Neural progenitor cell (in vitro differentiated cells): ENCODE measurements at places on chromosomes 6 and 20.

GRCh38 chr20:39641423-39641822, 679.3 kb downstream of the DHX35 start:
- DNase-seq: no peak

DNA sequence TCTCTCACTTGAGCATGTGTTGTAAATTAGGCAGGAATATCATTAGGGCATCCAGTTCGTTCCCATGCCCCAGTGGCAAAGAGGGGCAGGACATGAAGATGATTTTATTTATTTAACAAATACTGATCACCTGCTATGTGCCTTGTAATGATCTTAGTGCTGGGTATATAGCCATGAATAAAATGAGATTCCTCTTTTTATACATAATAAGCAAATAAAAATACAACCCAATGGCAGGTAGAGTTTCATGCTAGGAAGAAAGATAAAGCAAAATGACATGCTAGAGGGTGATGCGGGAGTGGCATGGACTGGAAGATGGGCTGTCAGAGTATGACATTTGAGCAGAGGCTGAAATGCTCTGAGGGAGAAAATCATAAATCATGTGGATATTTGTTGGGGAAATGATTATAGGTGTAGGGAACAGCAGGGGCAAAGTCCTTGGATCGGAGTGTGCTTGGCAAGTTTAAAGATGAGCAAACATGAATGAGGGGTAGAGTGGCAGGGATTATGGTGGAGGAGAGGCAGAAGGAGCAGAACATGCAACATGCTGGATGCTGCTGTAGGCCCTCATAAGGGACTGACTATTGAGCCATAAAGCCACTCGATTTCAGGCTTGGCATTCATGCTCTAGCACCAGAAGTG, 342.1 kb downstream of the PLCB1 start:
- DNase-seq: no peak

- peak; percentile 17 for DNase-seq
Observed at GRCh38 chr20:44309763-44310663, 989 bp downstream of the FITM2 start.

GRCh38 chr6:15299430-15300131, 53.7 kb downstream of the JARID2 start:
- no peak for DNase-seq

- DNase-seq: no peak
Observed at GRCh38 chr6:163839296-163839695, 424.8 kb downstream of the QKI start.

DNA sequence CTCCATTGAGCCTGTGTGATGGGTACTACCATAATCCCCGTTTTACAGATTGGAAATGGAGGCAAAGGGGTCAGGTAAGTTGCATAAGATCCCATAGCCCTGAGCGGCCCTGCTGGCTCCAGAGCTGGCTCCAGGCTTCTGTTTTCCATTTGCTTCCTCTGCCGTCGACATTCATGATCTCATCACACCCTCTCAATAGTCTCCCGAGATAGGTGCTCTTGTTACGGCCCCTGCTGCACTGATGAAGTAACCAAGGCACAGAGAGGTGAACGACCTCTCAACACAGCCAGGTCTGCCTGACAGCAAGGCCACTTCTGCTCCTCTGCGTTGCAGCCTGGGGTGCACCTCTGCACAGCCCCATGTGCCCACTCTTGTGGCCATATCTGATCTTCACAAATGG, 16.9 kb downstream of the CDH22 start:
- no peak for DNase-seq

GRCh38 chr20:25476106-25477013, 68.9 kb downstream of the GINS1 start:
- DNase-seq: no peak

DNA sequence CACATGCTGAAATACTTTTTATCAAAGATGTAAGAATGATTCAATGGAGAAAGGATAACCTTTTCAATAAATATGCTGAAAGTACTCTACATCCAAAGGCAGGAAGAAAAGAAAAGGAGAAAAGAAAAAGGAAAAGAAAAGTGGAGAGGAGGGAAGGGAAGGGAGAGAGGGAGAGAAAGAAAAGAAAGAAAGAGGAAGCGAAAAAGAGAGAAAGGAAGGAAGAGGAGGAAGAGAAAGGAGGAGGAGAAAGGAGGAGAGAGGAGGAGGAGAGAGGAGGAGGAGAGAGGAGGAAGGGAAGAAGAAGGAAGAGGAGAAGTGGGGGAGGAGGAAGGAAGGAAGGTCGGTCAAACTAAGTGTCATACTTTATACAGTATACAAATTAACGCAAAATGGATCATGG, 297.4 kb upstream of the HSF2 start:
- DNase-seq: no peak

GRCh38 chr6:120553353-120553752, 780.9 kb downstream of the TBC1D32 start:
- no peak for DNase-seq

DNA sequence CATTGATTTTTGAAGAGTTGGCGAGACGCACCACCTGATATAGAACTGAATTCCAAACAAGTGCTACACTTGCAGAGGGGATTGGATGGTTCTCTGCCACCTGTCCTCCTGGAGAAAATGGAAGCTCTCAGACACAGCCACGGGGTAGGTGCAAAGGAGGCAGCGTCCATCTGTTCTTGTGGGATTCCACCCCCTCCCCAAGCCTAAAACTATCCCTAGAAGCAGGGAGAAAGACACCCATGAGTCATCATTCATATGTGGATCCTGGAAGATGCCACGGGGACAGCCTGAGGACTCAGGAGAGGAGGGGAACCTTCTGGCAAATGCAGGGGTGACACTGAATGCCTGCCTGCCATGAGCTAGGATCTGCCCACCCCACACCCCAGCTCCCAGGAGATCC, 171.3 kb upstream of the CST7 start:
- no peak for DNase-seq

DNA sequence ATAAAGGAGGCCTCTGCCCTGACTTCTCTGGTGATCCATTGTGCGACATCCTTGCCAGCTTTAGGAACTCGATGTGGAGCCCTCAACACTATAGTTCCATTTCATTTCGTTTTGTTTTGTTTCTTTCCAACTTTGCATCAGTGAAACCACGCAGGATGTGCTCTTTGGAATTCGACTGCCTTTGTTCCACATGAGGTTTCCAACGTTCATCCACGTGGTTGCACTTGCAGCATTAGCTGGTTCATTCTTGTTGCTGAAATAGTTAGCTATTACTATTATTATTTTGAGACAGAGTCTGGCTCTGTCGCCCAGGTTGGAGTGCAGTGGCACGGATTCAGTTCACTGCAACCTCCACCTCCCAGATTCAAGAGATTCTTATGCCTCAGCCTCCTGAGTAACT, 61.3 kb upstream of the ZNFX1 start:
- no peak for DNase-seq

GRCh38 chr20:61517419-61517818, 265.4 kb downstream of the CDH4 start:
- no peak for DNase-seq

DNA sequence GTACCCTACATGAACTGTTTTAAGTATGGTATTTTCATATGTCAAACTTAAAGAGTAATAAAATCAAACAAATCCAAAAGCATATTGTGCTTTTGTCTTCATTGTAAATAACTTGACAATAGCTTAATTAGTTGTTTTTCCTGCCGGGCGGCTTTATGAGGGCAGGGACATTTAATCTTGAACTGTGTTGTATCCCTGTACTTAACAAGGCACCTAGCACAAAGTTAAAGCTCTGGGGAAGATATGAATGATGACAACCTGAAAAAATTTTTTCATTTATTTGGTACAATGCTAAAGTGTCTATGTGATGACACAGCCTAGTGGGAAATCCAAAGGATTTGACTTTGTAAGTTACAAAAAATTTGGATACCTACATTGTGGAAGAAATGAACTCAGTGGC, 502 bp upstream of the HACE1 start:
- DNase-seq: no peak

GRCh38 chr6:9532621-9533557, 882.0 kb downstream of the TFAP2A start:
- no peak for DNase-seq

DNA sequence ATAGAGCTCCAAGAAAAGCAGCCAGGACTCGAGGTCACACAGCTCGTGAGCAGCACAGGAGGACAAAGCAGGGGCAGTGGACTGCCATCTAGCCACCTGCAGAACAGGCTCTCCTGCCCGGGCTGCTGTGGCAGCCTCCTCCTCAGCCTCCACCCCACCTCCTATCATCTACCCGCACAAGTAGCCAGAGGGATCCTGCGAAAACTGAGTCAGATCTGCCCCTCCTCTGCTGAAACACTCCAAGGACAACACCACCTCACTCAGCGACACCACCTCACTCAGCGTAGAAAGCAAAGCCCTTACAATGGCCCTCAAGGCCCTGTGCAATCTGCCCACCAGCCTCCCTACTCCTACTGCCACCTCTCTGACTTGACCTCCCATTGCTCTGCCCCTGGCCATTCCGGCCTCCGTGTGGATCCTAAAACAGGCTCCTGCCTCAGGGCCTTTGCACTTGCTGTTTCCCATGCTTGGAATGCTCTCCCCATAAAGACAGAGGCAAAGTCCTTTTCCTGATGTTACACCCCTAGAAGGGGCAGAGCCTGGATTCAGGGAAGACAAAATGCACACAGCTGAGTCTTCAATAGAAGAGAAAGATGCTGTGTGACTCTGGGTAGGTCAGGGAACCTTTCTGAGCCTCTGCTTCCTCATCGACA, 19.3 kb downstream of the PREX1 start:
- DNase-seq: no peak

- DNase-seq: no peak
Observed at GRCh38 chr20:58554541-58554940, 39.3 kb upstream of the APCDD1L start.

DNA sequence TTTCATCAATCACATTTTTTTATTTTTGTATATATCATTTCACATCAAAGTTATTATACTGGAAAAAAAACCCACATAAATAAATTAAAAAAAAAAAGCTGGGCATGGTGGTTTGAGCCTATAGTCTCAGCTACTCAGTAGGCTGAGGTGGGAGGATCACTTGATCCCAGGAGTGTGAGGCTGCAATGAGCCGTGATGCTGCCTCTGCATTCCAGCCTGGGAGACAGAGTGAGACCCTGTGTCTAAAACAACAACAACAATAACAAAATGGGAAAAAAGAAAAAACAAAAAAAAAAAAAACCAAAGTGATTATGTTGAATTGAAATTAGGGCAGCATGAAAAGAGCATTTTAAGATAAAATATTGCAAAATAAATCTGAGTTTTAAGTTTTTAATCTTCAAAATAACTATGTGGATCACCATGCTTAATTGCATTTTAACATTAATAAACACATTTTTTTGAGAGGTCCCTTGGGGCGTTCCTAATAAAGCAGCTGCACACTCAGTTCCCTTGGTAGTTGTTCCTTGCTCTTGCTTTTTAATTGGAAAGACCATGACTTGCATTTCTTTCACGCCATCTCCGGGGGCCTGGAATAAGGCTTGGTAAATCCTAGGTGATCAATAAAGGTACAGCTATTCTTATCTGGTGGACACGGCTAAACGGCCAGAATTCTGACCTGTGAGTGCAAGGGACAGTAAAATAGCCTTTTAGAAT, 15.1 kb downstream of the NOX3 start:
- no peak for DNase-seq

GRCh38 chr20:38165089-38165965, at the start of gene TGM2:
Gene TGM2 (minus strand): TSS chr20:38165270. CDS start chr20:38165198, 72 bp downstream.
- DNase-seq: peak; percentile 85

DNA sequence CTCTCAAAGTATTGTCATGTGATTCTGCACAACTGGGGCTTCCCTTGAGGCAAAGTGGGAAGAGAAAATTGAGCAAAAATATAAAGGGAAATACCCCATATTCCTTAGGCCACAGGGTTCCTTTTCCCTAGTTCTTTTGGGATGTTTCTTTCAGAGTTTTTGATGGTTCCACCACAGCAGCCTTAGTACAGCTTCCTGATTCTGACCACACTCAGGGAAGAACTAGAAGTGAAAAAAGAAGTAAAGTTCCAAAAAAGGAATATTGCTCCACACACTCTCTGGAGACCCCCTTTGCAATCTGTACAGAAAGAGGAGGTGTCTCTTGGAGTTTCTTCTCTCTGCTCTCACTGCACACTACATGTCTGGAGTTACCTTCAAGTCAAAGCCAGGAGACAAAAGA, 27.9 kb upstream of the HLA-DQA2 start:
- no peak for DNase-seq

DNA sequence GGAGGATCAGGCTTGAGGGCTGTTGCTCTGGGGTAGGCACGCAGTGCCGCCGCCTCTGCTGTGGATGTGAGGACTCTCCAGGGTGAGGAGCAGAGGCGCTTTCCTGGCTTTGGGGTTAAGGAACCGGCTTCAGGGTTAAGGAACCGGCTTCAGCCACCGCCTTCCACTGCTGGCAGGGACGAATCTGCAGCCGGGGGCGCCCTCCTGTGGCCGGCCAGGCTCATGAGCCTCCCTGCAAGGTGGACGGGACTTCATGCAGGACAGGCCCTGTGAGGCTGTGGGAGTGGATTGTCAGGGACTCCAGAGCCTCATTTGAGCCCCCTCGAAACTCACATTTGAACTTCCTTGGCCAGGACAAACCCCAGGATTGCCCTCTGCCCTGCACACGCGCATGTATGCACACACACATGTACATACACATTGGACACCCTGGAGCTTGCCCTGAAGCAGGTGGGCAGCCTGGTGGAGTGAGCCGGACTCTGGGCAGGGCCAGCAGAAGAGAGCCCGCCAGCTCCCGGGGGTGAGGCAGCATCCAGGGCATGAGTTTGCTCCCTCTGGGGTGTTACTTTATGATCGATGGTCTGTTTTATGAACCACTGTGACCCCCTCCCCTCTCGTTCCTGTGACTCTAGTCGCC, 146.9 kb downstream of the PHACTR3 start:
- DNase-seq: peak; percentile 88

DNA sequence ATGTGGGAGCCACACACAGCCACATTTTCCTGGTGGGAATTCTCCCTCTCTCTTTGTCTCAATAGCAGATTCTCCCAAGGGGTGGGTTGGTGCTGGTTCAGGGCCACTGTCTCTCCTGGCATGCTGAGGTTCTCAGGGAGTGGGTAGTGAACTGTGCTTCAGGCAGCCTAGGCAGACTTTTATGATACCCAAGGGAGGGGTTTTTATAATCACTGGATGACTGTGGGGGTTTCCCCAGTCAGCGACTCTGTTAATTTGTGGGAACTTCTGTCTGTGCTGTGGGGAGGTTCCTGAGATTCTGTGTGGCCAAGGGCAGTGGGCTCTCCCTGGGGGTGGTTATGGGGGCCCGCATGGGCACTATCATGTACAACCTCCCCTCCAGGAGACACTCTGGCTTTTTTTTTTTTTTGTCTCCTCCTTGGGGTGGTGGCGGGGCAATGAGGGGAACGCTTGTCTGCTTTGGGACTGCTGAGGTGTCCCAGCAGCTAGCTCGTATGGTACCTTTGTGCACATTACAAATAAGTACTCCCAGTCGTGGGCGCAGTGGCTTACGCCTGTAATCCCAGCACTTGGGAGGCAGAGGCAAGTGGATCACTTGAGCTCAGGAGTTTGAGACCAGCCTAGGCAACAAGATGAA, 10.0 kb downstream of the PTK7 start:
- DNase-seq: no peak

GRCh38 chr6:28597217-28597835, 71.6 kb downstream of the GPX5 start:
- DNase-seq: peak; percentile 66

- DNase-seq: peak; percentile 95
Observed at GRCh38 chr6:5471637-5472398, 210.5 kb downstream of the FARS2 start.
